Gastroesophageal sphincter (tissue), 4 donors: ENCODE measurements at places on chromosomes 12 and 14.

DNA sequence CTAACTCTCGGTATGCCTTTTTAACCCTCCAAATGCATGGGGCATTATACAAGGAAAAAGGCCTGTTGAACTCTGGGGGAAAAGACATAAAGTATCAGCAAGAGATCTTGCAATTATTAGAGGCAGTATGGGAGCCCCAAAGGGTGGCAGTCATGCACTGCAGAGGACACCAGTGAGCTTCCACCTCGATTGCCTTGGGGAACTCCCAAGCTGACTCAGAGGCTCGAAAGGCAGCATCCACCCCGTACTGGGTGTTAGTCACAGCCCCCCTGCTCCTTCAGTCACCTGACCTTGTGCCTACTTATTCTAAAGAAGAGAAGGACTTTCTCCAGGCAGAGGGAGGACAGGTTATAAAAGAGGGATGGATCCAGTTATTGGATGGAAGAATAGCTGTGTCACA lies 781.4 kb upstream of the TMEM132C start:
- no peaks in the 10 kb centered on the region for H3K27me3 ChIP-seq
- H3K4me1 ChIP-seq, result no peaks in the 10 kb centered on the region
- no peaks in the 10 kb centered on the region for H3K36me3 ChIP-seq
- no peak for ATAC-seq
- no peak overlapping the region for H3K27ac ChIP-seq

DNA sequence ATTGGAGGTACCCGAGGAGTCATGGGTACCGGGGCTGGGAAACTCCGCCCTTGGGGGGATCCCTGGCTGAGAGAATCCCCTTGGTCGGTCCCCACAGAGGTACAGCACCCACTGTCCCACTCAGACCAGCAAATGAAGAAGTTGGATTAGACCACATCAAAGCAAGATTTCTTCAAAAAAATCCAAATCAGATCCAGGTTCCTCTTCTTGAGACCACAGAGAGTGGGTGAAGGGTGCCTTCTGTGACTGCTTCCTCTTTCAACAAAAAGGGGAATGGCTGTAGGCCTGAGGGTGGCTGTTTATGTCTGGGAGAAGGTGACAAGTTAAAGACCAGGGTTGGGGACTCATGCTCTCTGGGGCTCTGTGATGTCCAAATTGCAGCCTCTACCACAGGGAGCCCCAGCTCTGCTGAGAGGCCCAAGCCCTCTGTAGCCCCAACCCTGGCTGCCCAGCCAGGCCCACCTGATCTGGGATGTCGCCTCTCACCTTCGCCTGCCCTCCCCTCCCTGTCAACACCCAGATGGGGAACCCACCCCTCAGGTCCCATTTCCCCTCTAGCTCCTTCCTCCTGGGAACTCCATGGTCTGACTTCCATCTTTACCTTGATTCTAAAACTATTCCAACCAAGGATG lies 50.9 kb downstream of the ZFP36L1 start:
- no peak overlapping the region for H3K27ac ChIP-seq
- ATAC-seq, result no peak
- no peaks in the 10 kb centered on the region for H3K4me1 ChIP-seq
- no peaks in the 10 kb centered on the region for H3K27me3 ChIP-seq
- H3K36me3 ChIP-seq, result no peaks in the 10 kb centered on the region

- no peak overlapping the region for H3K27ac ChIP-seq
- peaks cover 4% of the 10 kb centered on the region for H3K36me3 ChIP-seq
- H3K4me1 ChIP-seq, result no peaks in the 10 kb centered on the region
These were observed 12.7 kb upstream of the NOXRED1 start for GRCh38 chr14:77436042-77436441.

DNA sequence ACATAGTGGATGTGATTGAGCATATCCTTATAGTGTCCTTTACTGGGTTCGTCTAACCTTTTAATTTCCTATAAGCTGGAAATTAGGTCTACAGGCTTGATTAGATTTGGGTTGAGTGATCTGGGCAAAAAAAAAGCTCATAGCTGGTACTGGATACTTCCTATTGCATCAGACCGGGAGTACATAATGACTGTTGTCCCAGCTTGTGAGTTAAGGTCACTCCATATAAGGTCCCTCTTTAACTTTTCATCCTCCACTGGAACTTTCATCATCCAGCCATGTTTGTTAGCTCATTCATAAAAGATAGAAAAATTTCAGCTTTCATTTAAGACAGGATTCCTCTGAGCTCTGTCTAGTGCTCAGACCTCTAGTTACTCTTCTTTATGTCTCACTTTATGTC lies 80.8 kb downstream of the C14orf132 start:
- no peaks in the 10 kb centered on the region for H3K27me3 ChIP-seq
- H3K4me1 ChIP-seq, result no peaks in the 10 kb centered on the region
- no peak overlapping the region for H3K27ac ChIP-seq
- ATAC-seq, result no peak

- no peak overlapping the region for H3K4me3 ChIP-seq
- ATAC-seq, result no peak
- no peaks in the 10 kb centered on the region for H3K27me3 ChIP-seq
- H3K4me1 ChIP-seq, result peaks cover 13% of the 10 kb centered on the region
These were observed 2.5 kb downstream of the TRAF3 start for GRCh38 chr14:102779574-102780315.

DNA sequence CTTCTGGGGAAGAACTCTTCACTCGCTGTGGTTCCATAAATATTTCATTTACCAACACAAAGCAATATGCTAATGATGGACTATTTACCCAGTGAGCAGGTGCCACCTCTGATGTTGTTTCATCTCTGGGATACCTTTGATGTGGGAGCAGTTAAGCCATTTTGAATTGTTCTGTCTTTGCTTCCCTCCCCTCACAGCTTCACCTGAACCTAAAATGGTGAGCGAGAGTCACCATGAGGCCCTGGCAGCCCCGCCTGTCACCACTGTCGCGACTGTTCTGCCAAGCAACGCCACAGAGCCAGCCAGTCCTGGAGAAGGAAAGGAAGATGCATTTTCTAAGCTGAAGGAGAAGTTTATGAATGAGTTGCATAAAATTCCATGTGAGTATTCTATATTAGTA lies 352.7 kb downstream of the SYT1 start:
- H3K36me3 ChIP-seq, result no peaks in the 10 kb centered on the region
- no peak overlapping the region for H3K27ac ChIP-seq
- ATAC-seq, result no peak
- H3K4me1 ChIP-seq, result no peaks in the 10 kb centered on the region

- H3K4me3 ChIP-seq, result no peak overlapping the region
- no peaks in the 10 kb centered on the region for H3K4me1 ChIP-seq
- no peak overlapping the region for H3K27ac ChIP-seq
These were observed 50.7 kb upstream of the PTPRR start for GRCh38 chr12:70971001-70971794.

GRCh38 chr12:47029903-47030302 lies 49.5 kb upstream of the PCED1B start:
- no peaks in the 10 kb centered on the region for H3K36me3 ChIP-seq
- H3K27me3 ChIP-seq, result no peaks in the 10 kb centered on the region
- H3K4me3 ChIP-seq, result no peak overlapping the region
- ATAC-seq, result no peak
- H3K27ac ChIP-seq, result no peak overlapping the region

- H3K4me1 ChIP-seq, result no peaks in the 10 kb centered on the region
- H3K4me3 ChIP-seq, result no peak overlapping the region
- H3K36me3 ChIP-seq, result no peaks in the 10 kb centered on the region
- no peaks in the 10 kb centered on the region for H3K27me3 ChIP-seq
These were observed 12.9 kb downstream of the NYNRIN start for GRCh38 chr14:24411443-24412389.

- ATAC-seq, result no peak
- H3K27ac ChIP-seq, result no peak overlapping the region
- no peak overlapping the region for H3K4me3 ChIP-seq
These were observed 9.2 kb downstream of the NIN start for GRCh38 chr14:50821510-50822464.

GRCh38 chr12:63821781-63822251 lies 22.7 kb upstream of the SRGAP1 start:
- no peaks in the 10 kb centered on the region for H3K36me3 ChIP-seq
- H3K4me3 ChIP-seq, result peak overlapping the region; percentile 57
- H3K4me1 ChIP-seq, result peaks cover 5% of the 10 kb centered on the region
- H3K27me3 ChIP-seq, result peaks cover 5% of the 10 kb centered on the region
- peak overlapping the region; percentile 76 for H3K27ac ChIP-seq

DNA sequence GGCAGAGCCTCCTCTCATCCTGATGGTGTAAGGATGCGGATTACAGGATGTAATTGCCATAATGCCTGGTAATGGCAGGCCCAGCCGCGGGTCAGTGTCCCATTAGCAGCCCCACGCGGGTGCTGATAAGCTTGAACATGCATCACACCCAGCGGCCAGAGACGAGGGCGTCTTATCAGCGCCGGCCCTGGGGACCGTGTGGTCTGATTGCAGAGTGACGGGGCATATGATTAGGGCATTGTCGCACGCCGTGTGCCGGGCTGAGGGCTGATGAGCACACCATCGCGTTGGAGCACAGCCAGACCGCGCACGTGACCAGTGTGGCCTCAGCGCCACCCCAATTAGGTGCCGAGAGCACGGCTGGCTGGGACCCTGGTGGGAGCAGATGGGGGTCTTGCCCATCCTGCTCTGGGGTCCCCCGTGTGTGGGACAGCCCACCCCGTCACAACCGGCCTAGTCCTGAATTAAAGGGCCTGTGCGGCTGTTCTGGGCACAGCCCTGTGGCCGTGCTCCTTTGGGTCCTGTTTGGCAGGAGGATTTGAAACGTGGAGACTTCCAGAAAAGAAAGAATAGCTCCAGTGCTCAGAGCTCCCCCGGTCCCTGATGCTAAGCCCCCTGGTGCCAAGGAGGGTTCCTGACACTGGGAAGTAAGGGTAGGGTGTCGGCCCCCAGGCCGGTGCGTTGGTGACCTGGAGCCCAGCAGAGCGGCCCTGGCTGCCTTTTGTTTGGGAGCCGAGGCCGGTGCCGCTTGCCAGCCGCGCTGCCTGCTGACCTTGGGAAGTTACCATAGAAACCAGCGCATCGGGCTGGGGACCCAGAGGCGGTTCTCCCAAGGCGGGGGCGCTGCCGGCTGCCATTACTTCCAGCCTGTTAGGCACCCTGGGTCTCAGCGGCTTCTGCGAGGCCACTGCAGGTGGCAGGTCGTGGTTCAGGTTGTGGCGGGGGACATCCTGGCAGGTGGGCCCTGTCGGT lies 20.7 kb downstream of the KIF26A start:
- ATAC-seq, result no peak
- H3K36me3 ChIP-seq, result no peaks in the 10 kb centered on the region
- no peak overlapping the region for H3K4me3 ChIP-seq
- no peak overlapping the region for H3K27ac ChIP-seq
- H3K4me1 ChIP-seq, result no peaks in the 10 kb centered on the region

GRCh38 chr12:3744229-3744901 lies 8.5 kb downstream of the CRACR2A start:
- no peak for ATAC-seq
- no peaks in the 10 kb centered on the region for H3K27me3 ChIP-seq
- H3K36me3 ChIP-seq, result no peaks in the 10 kb centered on the region
- H3K4me3 ChIP-seq, result no peak overlapping the region

- ATAC-seq, result no peak
- H3K4me1 ChIP-seq, result no peaks in the 10 kb centered on the region
- H3K27me3 ChIP-seq, result peaks cover 32% of the 10 kb centered on the region
- H3K36me3 ChIP-seq, result no peaks in the 10 kb centered on the region
These were observed 40.7 kb downstream of the NEUROD4 start for GRCh38 chr12:55060470-55060869.

DNA sequence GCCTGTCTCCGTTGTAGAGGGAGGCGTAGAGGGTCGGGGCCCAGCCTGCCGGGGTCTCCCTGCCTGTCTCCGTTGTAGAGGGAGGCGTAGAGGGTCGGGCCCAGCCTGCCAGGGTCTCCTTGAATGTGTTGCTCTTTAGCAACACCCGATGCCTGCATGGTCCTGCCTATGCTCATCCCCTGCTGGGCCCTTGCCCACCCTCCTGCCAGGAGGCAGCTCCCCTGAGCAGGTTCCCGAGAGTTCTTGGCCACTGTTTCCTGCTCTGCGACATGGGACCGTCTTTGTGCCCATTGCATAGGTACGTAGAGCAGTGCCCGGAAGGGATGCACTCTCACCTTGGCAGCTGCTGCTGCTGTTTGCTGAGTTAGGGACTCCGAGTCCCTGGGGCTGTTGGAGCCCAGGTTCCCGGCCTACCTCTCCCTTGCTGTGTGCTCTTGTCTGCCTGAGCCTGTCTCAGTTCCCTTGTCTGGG lies 3.3 kb downstream of the KIF26A start:
- H3K27ac ChIP-seq, result no peak overlapping the region
- H3K27me3 ChIP-seq, result peaks cover 77% of the 10 kb centered on the region
- H3K4me1 ChIP-seq, result no peaks in the 10 kb centered on the region
- ATAC-seq, result no peak

DNA sequence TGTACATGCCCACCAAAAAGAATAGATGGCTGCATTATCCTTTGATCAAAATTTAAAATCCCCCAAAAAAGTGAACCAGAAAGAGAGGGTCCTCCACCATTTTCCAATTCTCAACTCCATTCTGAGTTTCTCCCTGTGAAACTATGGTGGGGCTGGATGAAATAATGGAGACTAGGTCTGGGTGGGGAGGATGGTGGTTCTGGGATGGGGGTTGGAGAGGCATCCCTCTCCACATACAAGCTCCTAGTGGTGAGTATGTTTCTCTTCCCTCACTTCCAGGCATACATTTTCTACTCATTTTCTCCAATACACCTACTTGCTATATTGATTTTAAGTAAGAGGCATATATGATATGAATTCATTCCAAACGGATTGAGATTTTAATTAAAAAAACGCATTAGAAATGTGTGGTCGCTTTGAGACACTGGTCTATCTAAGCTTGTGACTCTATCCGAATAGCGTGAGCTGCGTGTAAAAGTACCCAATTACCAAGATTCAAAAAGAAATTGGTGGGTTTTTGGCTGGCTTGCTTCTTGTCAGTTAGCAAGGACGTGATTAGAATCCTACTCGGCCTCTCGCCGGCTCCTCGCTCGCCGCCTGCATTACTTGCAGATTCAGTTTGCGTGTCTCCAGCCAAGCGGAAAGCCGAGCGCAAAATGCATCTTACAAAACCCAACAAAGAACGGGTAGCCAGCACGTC lies 3.4 kb downstream of the ASCL1 start:
- H3K4me1 ChIP-seq, result no peaks in the 10 kb centered on the region

GRCh38 chr12:52713960-52714886 lies 10.9 kb upstream of the KRT77 start:
- H3K4me1 ChIP-seq, result no peaks in the 10 kb centered on the region
- no peaks in the 10 kb centered on the region for H3K36me3 ChIP-seq
- H3K27ac ChIP-seq, result no peak overlapping the region
- no peak overlapping the region for H3K4me3 ChIP-seq
- peaks cover 59% of the 10 kb centered on the region for H3K27me3 ChIP-seq
- ATAC-seq, result no peak

DNA sequence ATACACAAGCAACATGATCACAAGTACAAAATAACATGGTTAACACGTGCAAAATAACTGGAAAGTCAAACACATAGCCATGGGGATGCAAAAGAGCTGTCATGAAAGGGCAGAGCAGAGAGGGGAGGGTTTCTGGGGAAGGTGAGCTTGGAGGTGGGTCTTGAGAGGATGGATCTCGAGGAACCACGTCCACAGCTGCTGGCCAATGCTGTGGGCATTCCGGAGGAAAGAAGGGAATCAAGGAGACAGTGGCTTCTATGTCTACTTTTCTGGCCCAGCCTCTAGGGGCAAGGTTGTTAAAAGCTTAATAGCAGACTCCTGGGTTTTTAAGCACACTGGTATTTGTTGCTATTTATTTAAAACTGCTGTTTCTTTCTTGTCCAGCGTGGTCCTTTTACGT lies 8.4 kb upstream of the MYH7 start:
- H3K4me1 ChIP-seq, result no peaks in the 10 kb centered on the region
- no peaks in the 10 kb centered on the region for H3K36me3 ChIP-seq
- no peak for ATAC-seq
- no peak overlapping the region for H3K27ac ChIP-seq
- H3K27me3 ChIP-seq, result no peaks in the 10 kb centered on the region
